Right atrium auricular region (tissue), 2 donors: ENCODE measurements at places on chromosomes 12 and 14. TPM values are rescaled to one million over a fixed set of nuclear protein-coding genes. Genes with fewer than 3 reads are reported as not detected.

The CARMIL3 gene
- not detected for total RNA-seq

DNA sequence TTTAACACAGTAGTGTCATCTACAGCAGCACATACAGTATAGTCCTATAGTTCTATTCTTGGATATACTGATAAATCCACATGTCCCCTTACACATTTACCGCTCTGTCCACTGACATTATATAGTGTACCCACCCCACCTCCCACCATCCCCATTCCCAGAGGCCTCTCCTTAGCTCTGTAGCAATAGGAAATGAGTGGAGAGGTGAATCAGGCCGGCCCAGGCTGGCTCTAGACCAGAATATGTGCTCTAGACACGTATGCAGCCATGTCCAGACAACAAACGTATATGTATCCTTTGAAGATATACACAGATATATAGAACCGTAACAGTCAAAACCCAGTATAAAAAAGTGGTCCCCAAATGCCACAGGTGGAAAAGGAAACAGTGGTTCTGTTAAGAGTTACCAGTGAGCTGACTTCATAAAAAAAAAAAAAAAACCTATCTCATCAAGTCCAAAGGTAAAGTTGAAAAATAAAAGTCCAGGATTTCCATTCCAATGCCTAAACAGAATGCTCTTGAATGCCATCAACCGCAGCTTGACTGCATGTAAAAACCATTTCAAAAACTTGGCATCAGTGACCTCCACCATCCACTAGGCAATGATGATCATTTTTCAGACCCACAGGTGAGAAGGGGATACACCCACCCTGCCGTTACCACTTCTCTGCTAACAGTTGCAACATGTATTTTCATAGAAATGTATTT lies 16.7 kb downstream of the EGLN3 start:
- no peak for DNase-seq

The BLOC1S1 gene
- total RNA-seq: 177 TPM

DNA sequence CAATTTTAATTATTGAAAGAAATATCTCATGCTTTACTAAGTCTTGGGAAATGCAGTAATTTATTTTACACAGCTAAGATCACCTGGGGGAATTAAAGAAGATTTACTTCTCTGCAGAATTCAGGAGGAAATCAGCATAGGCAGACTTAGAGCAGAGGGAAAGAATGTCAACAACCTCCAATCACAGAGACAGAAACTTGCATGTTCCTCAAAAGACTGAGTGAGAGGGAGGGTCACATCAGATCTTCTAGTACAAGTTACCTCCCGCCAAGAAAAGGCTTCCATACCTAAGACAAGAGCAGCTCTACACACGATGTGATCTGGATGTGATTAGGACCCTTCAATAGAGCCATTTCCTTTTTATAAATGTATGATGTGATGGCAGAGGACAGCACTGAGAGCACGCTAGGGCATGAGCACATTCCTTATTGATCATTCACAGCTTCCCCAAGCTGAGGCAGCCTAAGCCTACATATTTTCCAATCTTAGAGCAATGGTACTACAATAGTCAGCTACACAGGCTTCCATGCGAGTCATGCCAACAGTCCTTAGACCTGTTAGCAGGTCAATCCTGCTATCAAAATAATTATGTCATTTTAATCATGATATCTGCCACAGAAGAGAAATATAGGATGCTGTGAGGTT lies 403.3 kb downstream of the ETNK1 start:
- no peak for DNase-seq

DNA sequence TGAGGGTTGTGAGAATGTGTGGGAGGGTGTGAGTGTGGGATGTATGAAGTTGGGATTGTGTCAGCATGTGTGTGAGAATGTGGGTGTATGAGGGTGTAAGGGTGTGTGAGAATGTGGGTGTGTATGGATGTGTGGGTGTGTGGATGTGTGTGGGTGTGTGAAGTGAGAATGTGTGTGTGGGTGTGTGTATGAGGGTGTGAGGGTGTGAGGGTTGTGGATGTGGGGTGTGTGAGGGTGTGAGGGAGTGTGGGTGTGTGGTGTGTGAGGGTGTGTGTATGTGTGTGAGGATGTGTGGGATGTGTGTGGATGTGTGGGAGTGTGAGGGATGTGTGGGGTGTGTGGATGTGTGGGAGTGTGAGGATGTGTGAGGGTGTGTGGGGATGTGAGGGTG lies 37.0 kb downstream of the TMEM121 start:
- DNase-seq: no peak

DNA sequence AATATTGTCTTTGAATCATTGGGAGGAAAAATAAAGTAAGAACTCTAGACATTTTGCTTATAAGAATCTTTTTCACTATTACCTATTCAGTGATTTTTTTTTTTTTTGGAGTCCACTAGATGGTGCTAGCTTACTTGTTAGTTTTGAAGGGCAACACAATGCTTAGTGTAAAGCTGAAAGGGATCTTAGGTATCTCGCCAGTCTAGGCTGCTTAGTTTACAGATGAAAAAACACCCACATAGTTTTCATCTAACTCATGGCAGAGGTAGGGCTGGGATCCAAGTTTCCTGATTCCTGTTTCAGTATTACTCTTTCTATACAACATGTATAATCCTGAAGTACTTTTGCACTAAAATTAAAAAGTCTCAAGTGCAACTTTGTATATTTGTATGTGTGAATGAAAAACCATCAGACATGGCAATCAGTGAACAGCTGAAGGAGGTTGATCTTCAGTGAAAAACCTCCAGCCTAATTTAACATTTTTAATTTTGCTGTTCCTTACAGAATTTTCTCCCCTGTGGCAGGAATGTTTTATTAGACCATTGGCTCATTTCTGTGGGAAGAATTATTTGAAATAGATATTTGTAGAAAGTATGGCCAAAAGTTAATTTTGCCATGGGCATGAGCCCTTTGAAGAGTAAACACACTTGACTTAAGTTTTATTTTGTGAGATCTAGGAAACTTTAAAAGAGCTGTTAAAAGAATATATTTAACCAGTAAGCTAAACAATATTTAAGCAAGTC lies 40.7 kb downstream of the LRRIQ1 start:
- no peak for DNase-seq

DNA sequence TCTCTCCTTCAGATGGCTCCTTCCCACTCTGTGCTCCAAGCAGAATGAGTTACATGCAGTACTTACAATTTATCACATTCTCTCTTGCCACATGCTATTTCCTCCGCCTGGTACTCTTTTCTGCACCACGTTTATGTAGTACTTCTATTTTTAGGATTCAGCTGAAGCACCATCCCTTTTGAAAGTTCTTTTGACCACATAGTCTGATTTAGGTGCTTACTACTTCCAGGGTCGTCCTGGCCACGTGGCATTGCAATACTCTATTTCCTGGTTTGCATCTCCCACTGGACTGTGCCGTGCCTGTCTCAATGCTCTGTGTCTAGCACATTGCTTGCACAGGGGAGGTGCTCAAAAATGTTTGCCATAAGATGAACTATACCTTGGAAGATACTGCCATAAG lies 16.3 kb upstream of the TBC1D30 start:
- no peak for DNase-seq

DNA sequence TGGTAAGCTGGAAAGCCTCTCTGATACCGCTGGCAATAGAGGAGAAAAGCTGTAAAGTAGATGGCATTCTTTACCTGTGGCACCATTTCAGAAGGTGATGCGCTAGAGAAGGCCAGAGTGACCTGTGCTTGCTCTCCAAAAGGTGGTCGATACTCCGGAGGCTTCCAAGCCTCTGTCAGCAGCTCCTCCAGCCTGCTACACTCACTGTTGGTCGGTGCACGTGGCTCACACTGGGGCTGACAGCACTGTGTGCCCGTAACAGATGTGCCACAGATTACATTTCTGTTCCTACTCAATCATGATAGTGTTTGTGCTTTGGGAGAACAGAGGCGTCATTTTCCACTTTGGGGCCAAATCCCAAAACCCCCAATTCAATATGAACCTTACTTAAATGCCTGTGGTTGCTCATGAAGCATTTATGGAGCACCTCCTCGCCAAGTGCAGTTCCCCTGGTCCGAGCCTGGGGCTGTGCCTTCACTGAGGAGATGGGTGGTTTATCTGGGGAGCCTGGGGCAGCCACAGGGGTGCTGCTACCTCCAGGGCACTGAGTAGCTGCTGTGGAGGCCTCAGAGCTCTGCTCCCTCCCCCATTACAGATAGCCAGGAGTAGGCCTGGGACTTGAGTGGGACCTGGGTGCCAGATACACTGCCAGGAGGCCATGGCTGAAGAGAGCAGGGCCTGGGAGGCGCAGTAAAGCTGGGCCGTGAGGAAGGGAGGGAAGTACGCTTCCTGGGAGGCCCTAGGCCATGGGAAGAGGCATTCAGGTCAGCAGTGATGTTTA lies 26.8 kb downstream of the CCNK start:
- no peak for DNase-seq

DNA sequence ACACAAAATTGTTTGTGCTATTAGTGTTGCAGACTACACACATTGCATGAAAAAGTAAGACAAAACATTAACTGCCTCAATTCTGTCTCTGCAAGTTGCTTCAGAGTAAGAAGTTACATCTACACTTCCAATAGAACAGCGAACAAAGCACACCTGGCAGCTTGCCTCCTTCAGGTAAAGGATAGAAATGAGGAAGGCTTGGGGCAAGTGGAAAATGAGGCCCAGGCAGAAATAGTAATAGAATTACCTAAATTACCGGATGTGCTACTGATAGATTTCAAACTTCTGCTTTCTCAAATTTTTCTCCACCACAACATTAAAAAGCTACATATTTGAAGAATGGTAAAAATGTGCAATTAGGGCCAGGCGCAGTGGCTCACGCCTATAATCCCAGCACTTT lies 37.7 kb downstream of the CCDC175 start:
- DNase-seq: no peak

DNA sequence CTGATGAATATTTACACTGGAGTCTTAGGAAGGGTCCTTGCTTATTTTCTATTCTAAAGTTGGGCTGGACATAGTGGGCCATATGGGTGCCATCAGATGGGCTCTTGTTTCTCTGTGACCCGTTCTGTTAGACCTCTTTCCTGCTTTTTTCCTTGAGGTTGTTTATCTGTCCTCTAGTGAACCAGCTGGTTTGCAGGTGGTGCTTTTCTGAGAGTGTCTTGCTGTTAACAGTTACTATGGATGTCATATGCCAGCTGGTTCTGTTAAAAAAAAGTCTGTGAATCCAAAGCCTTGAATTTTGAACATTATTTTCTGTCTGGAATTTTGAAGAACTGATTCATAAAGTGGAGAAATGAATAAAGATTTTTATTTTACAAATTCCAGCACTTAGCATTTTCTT lies 29.2 kb downstream of the ZC3H14 start:
- no peak for DNase-seq

The TFCP2 gene
- total RNA-seq: 8.6 TPM

The TMEM121 gene
- 5.8 TPM for total RNA-seq

The TMEM106C gene
- 107 TPM for total RNA-seq

The IFNG-AS1 gene
- total RNA-seq: 2.7 TPM

The KRT74 gene
- 2.9 TPM for total RNA-seq

The C12orf42 gene
- total RNA-seq: not detected

The PLEK2 gene
- total RNA-seq: 2.1 TPM

The P2RX2 gene
- total RNA-seq: not detected

DNA sequence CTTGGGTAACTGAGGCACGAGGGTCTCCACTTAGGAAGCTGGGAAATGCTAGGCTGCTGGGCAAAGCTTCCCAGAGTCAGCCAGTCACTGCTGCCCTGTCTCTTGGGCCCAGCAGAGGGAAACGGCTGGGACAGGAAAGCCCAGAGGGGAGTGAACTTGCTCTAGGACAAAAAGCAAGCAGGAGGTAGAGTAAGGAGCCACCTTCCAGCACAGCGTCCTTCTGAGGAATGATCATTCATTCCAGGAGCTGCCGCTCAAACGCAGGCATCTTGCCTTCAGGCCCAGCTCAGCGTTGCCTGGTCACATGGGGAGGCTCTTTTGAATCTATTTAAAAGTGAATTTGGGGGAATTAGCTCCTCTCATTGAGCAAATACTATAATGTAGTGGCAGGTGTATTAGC lies 118.6 kb downstream of the CRACR2A start:
- DNase-seq: no peak

The GPX2 gene
- total RNA-seq: not detected

The KRT81 gene
- not detected for total RNA-seq

GRCh38 chr14:50533241-50533705 lies 904 bp upstream of the MAP4K5 start:
- DNase-seq: no peak

GRCh38 chr12:3061501-3062215 lies 15.5 kb upstream of the TSPAN9 start:
- DNase-seq: no peak

DNA sequence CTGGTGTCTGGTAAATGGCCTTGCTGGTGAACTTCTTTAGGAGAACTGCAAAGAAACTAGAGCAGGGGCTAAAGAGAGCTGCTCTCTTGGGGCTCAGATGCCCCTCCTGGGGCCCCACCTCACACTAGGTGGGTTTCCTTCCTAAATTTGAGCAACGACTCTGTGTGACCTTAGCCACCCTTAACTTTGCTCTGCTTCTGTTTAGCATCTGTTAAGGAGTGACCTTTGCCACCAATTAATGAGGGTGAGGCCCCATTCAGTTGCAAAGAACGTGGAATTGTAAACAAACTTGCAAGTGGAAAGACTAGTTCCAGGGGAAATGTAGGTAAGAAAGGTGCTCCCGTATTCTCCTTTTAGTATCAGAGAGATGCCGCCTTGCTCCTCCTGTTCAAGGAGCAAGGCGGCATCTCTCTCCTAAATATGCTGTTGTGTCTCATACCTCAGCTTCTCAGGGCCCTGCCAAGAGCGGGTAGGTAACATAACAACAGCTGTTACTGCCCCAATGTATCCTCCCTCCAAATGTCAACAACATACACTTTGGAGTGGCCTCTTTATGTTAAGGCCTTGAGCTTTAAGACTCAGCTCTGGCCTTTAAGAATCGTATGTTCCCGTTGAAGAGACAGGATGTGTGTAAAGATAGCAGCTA lies 77.6 kb upstream of the FUT8 start:
- no peak for DNase-seq

- DNase-seq: no peak
Observed at GRCh38 chr14:32713856-32714255, 224.8 kb upstream of the NPAS3 start.

DNA sequence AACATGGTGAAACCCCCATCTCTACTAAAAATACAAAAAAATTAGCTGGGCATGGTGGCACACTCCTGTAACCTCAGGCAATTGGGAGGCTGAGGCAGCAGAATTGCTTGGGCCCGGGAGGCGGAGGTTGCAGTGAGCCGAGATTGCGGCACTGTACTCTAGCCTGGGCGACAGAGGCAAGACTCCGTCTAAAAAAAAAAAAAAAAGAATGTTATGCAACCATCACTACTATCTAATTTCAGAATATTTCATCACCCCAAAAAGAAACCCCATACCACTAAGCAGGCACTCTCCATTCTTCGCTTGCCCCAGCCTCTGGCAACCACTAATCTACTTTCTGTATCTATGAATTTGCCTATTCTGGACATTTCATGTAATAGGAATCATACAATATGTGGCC lies 68.8 kb upstream of the AMN start:
- no peak for DNase-seq

- no peak for DNase-seq
Observed at GRCh38 chr12:43103866-43104265, 448.1 kb downstream of the ADAMTS20 start.

GRCh38 chr14:82182646-82183045 lies 649.0 kb upstream of the SEL1L start:
- no peak for DNase-seq
